ENCODE measurements at places on chromosomes 4 and X. TPM values are rescaled to one million over a fixed set of nuclear protein-coding genes. Genes with fewer than 3 reads are reported as not detected.

SPANXN3 gene
- not detected for total RNA-seq

SHROOM2 gene
- 5.8 TPM for total RNA-seq

HTR2C gene
- 3.4 TPM for total RNA-seq

DNA sequence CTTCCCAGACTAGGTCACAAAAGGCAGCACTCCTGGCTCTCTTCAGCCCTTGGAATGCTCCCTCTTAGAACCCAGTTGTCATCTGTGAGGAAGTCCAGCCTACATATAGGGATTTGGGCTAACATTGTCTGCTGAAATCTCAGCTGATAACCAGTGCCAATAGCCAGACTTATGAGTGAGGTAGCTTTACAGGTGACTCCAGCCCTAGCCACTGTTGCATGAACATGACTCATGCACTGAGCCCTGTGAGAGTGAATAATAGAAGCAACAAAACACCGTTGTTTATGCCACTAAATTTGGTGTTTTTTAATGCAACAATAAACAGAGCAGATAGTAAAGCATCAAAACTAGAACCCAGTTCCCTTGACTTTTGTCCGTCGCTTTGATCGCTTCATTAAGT is 433.2 kb downstream of the STIM2 start:
- no peak for DNase-seq

DNA sequence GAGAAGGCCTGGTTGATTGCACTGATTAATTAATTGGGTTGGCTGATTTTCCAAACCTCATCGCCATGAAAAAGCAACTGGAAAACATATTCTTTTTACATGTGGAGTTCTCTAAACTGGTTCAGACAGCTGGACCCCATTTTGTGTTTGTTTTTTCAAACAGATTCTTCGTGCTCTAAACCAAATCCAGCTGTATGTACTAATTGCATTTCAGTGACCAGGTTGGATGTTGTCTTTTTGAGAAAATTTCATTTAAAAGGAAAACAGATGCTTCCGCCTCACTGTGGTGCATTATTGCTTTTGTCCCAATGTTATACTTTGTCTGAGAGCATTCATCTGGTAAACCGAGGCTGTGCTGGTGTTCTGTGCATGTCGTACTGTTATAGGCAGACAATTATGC is 67.8 kb upstream of the LNX1 start:
- DNase-seq, result no peak

SPIN2A gene
- total RNA-seq, result 2.6 TPM

TBC1D19 gene
- total RNA-seq, result 77.0 TPM

Data from urinary bladder (tissue), 4 donors.